Activated naive CD8-positive, alpha-beta T cell treated with anti-CD3 and anti-CD28 coated beads, Interleukin-2, amount 50 U/mL, for 24 hours (primary cell): ENCODE measurements at places on chromosomes 1 and 21.

- H3K27me3 ChIP-seq = peaks cover 13% of the 10 kb centered on the region
- no peak for DNase-seq
- no peak overlapping the region for H3K4me3 ChIP-seq
- no peak overlapping the region for H3K27ac ChIP-seq
These were observed 130.8 kb downstream of the HMCN1 start for GRCh38 chr1:185864889-185865517.

GRCh38 chr1:88697503-88697902, 13.4 kb downstream of the PKN2 start:
- no peaks in the 10 kb centered on the region for H3K27me3 ChIP-seq
- H3K36me3 ChIP-seq = peaks cover 15% of the 10 kb centered on the region
- peaks cover 42% of the 10 kb centered on the region for H3K4me1 ChIP-seq
- DNase-seq = no peak
- H3K4me3 ChIP-seq = no peak overlapping the region
- H3K27ac ChIP-seq = no peak overlapping the region

- no peaks in the 10 kb centered on the region for H3K36me3 ChIP-seq
- H3K27ac ChIP-seq = no peak overlapping the region
- DNase-seq = no peak
- peaks cover 77% of the 10 kb centered on the region for H3K4me1 ChIP-seq
- H3K4me3 ChIP-seq = peak overlapping the region; percentile 72
These were observed 630 bp upstream of the LHX9 start for GRCh38 chr1:197916500-197916983.

GRCh38 chr1:171351961-171352360, 38.0 kb downstream of the FMO4 start:
- H3K27me3 ChIP-seq = peaks cover 6% of the 10 kb centered on the region
- no peaks in the 10 kb centered on the region for H3K4me1 ChIP-seq
- H3K4me3 ChIP-seq = no peak overlapping the region
- no peak for DNase-seq
- H3K27ac ChIP-seq = no peak overlapping the region
